ENCODE measurements at places on chromosomes 16 and 17. TPM values are rescaled to one million over a fixed set of nuclear protein-coding genes. Genes with fewer than 3 reads are reported as not detected.

- peak; percentile 71 for DNase-seq
- H3K27ac ChIP-seq, result peak overlapping the region; percentile 11
- no peaks in the 10 kb centered on the region for H3K4me1 ChIP-seq
- no peaks in the 10 kb centered on the region for H3K27me3 ChIP-seq
- H3K36me3 ChIP-seq, result no peaks in the 10 kb centered on the region
These were observed 12.2 kb upstream of the TERF2 start for GRCh38 chr16:69397821-69398521.

DNA sequence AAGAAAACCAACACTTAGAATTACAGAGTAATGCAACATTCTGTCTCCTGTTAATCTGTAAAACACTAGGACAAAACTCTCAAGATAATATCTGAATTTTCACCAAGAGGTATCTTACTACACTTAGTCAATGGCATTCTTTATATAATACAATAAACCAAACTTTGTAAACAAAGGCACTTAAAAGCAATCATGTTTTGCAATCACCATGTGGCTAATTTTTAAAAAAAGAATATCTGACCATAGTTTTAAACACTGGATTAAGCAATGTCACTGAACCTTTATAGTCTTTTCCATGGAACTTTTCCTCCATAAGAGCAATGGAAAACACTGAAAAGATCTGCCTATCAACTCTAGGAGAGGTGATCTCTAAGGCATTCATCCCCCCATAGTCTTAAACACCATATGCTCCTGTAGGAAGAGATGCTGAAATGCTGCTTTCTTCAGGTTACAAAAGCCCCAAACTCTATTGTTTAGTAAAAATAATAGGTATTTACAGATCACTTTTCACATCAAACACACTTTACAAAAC is 144.2 kb upstream of the CORO6 start:
- DNase-seq, result no peak
- no peaks in the 10 kb centered on the region for H3K4me1 ChIP-seq
- H3K27ac ChIP-seq, result no peak overlapping the region
- H3K27me3 ChIP-seq, result no peaks in the 10 kb centered on the region
- H3K36me3 ChIP-seq, result no peaks in the 10 kb centered on the region

DNA sequence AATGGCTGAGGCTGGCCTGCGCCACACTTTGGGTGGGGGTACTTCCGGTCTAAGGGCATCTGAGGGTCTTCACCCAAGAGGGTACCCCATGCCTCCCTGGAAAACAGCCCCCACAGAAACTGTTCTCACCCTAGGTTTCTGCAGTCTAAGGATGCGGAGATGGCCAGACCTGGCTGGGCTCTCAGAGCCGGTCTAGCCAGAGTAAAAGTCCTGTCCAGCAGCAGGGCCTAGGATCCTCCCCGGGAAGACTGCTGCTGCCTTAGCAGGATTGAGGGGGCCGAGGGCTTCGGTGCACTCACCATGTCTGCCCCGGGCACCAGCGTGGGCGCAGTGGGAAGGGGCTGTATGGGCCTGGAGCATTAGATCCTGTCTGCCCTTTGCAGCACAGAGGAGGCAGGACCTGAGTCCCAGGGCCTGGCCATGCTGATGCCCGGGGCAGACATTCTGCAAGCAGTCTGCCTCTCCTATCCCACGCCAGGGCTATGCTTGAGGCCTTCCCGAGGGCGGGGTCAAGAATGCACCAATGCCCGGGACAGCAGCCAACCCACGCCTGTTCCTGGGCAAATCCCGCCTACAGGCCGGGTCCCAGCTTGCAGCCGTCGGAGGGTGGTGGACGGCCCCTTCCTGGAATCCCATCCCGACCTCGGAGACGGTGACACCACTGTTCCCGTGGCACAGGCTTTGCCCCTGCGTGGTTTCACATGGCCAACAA is 54.7 kb downstream of the CBFA2T3 start:
- H3K4me3 ChIP-seq, result no peak overlapping the region
- no peaks in the 10 kb centered on the region for H3K36me3 ChIP-seq
- H3K27me3 ChIP-seq, result no peaks in the 10 kb centered on the region
- H3K4me1 ChIP-seq, result peaks cover 11% of the 10 kb centered on the region

DNA sequence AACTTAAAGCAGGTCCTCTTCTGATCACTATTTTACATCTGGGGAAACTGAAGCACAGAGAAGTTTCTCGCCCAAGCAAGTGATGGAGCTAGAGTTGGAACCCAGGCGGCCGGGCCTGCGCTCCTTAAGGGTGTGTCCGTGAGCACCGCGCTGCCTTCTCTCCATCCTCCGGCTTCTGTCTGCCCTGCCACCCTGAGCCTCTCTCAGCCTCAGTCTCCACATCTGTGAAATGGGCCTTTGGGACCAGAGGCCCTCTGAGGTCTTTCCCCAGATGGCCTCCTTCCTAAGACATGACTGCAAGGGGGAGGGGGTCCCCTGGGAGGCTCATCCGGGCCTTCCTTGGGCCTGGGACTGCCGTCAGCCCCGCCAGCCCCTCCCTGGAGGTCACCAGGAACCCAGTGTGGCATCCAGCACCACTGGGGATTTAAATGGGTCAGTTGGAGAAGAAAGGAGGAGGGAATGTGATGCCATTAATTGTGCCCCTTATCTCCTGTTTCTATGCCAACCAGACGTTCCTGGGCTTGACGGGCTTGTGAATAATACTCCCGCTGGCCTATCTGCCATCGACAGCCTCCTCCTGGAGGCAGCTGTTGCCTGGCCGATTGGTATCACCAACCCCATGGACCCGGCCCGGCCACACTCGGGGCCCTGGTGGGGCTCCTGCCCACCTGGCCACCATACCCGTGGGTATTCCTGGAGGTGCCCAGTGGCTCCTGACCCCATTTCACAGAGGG is 5.1 kb downstream of the ZFPM1 start:
- H3K4me1 ChIP-seq, result peaks cover 7% of the 10 kb centered on the region
- H3K4me3 ChIP-seq, result no peak overlapping the region
- no peak overlapping the region for H3K27ac ChIP-seq

GRCh38 chr17:29753845-29754439 is 131.2 kb upstream of the CORO6 start:
- no peak for DNase-seq
- H3K4me3 ChIP-seq, result no peak overlapping the region
- no peak overlapping the region for H3K27ac ChIP-seq
- H3K27me3 ChIP-seq, result no peaks in the 10 kb centered on the region
- no peaks in the 10 kb centered on the region for H3K36me3 ChIP-seq
- H3K4me1 ChIP-seq, result no peaks in the 10 kb centered on the region

DNA sequence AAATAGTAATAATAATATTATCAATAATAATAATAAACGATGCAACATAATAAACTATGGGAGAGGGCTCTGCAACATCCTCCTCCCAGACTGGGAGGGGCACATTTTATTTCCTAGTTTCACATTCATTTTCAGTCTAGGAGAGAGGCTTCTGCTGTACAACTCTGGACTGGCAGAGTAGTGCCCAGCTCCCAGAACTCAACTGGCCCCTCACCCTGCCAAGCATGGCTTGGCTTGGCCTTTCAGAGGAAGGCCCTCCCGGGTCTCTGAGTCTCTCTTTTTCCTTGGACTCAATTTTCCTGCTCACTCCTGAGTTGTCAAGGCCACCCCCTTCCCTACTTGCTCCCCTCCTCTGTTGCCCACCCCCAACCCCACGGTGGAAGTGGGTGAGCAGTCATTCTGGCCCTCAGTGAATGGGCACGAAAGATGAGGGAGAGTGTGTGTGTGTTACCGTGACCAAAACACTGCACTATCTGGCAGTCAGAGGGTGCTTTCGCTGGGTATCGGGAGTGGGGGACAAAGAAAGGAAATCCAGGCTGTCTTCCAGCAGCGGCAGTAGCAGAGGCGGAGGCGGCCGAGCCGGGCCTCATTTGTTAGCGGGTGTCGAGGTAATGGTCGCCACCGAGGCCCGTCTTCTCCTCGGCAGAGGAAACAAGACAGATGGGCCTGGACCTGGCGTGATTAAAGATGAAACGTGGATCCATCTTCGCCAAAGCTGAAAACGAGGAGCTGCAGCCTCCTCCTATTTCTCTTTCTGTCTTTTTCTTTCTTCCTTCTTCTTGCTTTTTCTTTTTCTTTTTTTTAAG is 2.3 kb downstream of the HOXB4 start:
- DNase-seq, result no peak
- peak overlapping the region; percentile 77 for H3K4me3 ChIP-seq
- H3K27ac ChIP-seq, result peak overlapping the region; percentile 97
- H3K36me3 ChIP-seq, result no peaks in the 10 kb centered on the region

- no peak for DNase-seq
- no peak overlapping the region for H3K4me3 ChIP-seq
- no peaks in the 10 kb centered on the region for H3K27me3 ChIP-seq
These were observed 24.5 kb downstream of the NDE1 start for GRCh38 chr16:15674571-15674970.

GRCh38 chr17:43768382-43768781 is 9.8 kb upstream of the SOST start:
- no peaks in the 10 kb centered on the region for H3K27me3 ChIP-seq
- H3K36me3 ChIP-seq, result peaks cover 31% of the 10 kb centered on the region
- H3K4me3 ChIP-seq, result no peak overlapping the region
- peak; percentile 73 for DNase-seq
- H3K4me1 ChIP-seq, result peaks cover 5% of the 10 kb centered on the region
- no peak overlapping the region for H3K27ac ChIP-seq

DNA sequence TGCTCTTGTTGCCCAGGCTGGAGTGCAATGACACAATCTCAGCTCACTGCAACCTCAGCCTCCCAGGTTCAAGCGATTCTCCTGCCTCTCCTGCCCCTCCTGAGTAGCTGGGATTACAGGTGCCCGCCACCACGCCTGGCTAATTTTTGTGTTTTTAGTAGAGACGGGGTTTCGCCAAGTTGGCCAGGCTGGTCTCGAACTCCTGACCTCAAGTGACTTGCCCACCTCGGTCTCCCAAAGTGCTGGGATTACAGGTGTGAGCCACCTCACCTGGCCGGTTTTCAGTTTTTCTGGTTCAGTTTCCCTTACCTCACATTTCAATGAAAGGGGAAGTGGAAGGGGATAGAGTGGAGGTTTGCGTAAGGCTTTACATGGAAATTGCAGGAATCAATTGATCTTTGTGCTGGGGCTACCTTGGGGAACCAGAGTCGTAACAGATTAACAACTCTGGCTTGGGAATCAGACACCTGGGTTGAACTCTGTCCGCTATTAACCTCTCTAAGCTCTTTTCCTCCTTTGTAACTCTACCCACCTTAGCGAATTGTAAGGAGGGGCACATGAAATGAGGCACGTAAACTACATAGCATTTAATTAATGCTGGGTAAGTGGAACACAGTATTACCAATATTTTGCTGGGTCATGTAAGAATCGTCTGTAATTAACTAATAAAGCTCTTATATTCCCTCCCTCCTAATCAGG is 3.2 kb downstream of the MPV17L start:
- H3K4me3 ChIP-seq, result no peak overlapping the region
- no peak for DNase-seq
- no peaks in the 10 kb centered on the region for H3K36me3 ChIP-seq
- H3K4me1 ChIP-seq, result no peaks in the 10 kb centered on the region

DNA sequence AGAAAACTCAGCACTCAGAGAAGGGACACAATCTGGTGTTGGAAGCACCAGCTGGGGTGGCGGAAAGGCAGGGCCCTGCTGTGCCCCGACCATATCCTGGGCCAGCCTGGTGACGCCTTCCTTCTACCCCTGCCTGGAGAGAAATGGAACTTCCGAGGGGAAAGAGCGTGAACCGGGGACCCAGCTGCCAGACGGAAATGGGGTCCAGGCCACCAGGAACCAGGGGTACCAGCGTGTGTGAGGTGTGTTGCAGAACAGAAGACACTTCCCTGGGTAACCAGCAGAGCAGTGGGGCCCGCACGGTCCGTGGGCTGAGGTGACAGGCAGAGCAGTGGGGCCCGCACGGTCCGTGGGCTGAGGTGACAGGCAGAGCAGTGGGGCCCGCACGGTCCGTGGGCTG is 6.8 kb downstream of the RAB40B start:
- H3K27me3 ChIP-seq, result no peaks in the 10 kb centered on the region
- no peaks in the 10 kb centered on the region for H3K4me1 ChIP-seq
- H3K27ac ChIP-seq, result no peak overlapping the region
- DNase-seq, result no peak

GRCh38 chr17:79192503-79193351 is 118.1 kb downstream of the ENGASE start:
- H3K27ac ChIP-seq, result no peak overlapping the region
- H3K4me1 ChIP-seq, result no peaks in the 10 kb centered on the region
- H3K27me3 ChIP-seq, result peaks cover 9% of the 10 kb centered on the region
- H3K36me3 ChIP-seq, result no peaks in the 10 kb centered on the region
- no peak overlapping the region for H3K4me3 ChIP-seq
- DNase-seq, result no peak

PYDC1 gene
- total RNA-seq, result not detected

TMEM204 gene
- 145 TPM for total RNA-seq

CCDC144A gene
- total RNA-seq, result 0.43 TPM

C16orf87 gene
- under 0.01 TPM for total RNA-seq

FOXN1 gene
- not detected for total RNA-seq

SLC52A1 gene
- total RNA-seq, result not detected
